Activated CD4-positive, CD25-positive, alpha-beta regulatory T cell treated with anti-CD3 and anti-CD28 coated beads, Interleukin-2, amount 50 U/mL, for 72 hours (primary cell): ENCODE measurements at places on chromosomes 6 and 20.

DNA sequence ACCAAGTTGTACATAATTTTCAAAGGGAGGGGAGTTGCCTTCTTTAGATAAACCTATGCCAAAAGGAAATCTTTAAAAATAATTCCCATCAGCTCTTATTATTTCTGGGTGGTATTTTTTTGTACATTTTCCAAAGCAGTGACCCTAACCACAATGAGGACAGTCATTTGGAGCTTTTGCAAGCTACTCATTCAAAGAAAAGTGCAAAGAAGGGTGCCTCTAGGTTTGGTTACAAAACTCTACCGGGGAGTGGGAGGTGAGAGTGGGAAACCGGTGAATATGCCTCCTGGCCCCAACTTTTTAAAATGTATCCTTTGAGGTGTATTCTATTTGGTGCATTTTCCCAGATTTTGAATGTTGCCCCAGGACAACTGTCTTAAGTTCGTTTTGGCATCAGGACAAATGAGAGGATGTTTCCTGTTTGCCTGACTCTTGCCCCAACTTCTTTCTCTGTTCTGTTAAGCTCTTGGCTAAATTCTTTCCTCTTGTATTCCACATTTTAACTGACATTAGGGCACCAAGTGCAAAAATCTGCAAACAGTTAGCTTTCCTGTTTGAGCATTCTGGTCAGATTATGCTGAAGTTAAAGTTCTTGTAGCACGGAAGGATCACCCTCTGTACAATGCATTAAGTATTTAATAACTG is 78.9 kb downstream of the SLX4IP start:
- no peak for DNase-seq

- DNase-seq, result no peak
Measured at GRCh38 chr6:136843210-136843609, 20.8 kb downstream of the PEX7 start.

DNA sequence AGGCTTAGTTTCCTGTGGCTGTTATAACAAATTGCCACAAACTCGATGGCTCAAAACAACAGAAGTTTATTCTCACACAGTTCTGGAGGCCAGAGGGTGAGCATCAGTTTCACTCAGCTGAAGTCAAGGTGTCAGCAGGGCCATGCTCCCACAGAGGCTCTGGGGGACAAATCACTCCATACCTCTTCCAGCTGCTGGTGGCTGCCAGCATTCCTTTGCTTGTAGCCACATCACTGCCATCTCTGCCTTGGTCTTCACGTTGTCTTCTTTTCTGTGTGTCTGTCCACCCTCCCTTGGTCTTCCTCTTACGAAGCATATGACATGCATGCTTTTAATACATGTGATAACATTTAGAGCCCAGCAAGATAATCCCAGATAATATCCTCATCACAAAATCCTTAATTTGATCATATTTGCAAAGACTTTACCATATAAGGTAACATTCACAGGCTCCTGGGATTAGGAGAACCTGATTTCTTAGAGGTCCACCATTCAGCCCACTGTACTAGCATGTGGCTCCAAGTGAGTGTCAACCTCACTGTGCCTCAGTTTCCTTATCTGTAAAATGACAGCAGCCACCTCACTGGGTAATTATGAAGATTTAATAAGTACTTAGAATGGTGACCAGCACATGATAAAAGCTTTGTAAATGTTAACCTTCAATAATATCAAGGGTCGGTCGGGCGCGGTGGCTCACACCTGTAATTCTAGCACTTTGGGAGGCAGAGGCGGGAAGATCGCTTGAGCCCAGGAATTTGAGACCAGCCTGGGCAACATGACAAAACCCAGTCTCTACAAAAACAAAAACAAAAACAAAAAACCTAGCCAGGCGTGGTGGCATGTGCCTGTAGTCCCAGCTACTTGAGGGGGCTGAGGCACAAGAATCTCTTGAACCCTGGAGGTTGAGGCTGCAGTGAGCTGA is 14.7 kb upstream of the PTGIS start:
- DNase-seq, result no peak

DNA sequence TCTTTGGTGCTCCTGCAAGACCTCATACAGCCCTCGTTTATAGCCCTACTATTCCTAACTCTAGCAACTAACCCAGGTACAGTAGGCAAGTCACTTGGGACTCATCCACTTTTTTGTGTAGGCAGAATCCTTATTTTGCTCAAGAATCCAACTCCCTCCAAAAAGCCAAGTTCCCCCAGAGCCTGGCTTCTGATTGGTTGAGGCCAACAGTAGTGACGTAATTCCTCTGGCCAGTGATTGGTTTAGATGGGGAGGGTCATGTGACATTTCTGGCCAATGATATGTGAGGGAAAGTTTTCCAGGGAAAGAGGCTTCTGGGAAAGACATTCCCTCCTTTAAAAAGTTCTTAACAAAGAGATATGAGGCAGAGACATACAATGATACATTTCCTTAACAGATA is 32.1 kb downstream of the KIAA1755 start:
- DNase-seq, result no peak

DNA sequence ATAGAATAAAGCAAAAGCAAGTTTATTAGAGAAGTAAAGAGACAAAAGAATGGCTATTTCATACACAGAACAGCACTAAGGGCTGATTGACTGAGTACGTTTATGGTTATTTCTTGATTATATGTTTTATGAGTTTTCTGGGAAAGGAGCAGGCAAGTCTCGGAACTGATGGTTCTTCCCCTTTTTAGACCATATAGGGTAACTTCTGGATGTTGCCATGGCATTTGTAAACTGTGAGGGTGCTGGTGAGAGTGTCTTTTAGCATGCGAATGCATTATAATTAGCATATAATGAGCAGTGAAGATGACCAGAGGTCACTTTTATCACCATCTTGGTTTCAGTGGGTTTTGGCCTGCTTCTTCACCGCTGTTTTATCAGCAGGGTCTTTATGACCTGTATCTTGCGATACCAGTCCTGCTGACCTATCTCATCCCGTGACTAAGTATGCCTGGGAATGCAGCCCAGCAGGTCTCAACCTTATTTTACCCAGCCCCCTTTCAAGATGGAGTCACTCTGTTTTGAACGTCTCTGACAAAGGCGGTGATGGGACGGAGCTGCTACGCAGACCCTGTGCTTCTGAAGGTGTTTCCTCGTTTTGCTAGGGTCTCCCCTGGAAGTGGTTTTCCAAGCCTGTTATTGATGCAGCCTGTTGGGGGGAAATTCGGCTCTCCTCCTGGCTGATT is 45.4 kb upstream of the BMP6 start:
- DNase-seq, result no peak

- no peak for DNase-seq
Measured at GRCh38 chr20:53943522-53944291, 126.7 kb downstream of the BCAS1 start.

DNA sequence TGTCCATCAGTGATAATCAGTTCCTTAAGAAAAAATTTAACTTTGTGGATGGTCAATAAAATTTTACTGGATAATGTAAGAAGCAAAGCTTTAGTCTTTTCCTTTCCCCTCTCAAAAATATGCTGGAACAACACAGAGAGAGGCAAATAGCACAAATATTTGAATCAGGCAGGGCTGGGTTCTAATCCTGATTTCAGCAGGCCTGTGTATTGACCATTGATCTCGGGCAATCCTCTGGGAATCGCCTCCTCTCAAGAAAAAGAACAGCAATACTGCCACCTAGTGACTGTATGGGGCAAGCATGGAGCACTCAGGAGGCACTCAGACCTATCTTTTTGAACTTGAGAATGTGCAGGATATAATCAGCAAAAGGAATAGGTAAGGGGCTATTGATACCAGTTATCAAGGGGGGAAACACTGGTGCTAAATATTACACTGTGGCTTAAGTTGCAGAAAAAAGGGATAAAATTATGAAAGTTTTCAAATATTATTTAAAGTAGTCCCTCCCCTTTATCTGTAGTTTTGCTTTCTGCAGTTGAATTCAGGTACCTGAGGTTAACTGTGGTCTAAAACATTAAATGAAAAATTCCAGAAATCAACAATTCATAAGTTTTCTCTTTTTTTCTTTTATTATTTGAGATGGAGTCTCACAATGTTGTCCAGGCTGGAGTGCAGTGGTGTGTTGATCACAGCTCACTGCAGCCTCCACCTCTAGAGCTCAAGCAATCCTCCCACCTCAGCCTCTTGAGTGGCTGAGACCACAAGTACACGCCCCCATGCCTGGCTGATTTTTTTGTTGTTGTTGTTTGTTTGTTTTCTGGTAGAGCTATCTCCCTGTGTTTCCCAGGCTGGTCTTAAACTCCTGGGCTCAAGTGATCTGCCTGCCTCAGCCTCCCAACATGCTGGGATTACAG is 91.8 kb upstream of the NHSL1 start:
- no peak for DNase-seq

DNA sequence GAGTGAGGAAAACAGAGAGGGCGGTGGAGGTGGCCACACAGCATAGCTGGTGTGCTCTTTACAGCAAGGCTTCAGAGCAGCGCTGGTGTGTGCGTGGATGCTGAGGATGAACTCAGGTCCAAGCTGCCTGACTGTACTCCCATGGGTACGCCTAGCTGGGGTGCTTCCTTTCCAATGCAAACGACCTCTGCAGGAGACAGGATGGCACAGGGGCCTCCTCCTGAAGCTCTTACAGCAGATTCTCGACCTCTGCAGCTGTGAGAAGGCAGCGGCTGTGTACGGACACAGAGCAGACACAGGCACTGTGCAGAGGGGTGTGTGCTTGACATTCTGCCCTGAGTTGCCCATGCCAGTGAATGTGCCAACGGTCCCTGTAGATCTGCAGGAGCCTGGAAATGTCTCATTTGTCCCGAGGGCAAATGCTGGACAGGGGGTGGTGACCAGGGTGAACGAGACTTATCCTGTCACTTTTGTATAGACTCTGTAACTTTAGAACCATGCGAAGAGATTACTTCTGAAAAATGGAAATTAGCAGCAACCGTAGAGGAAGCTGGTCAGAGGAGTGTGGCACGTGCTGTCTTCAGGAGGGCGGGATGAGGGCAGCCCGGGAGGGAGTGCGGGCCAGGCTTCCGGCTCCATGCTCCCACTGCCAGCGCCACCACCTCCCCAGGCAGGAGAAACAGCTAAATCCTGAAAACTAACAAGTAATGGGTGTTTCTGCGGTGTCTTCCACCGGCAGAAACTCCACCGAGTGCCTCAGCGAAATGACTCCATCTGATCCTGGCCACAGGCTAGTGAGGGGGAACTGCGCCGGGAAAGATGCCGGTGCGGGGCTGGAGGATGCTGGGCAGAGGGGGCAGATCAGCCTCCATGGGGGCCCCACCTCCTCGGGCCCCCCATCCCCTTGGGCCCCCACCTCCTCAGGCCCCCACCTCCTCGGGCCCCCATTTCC is 120.9 kb upstream of the RPS6KA2 start:
- no peak for DNase-seq

DNA sequence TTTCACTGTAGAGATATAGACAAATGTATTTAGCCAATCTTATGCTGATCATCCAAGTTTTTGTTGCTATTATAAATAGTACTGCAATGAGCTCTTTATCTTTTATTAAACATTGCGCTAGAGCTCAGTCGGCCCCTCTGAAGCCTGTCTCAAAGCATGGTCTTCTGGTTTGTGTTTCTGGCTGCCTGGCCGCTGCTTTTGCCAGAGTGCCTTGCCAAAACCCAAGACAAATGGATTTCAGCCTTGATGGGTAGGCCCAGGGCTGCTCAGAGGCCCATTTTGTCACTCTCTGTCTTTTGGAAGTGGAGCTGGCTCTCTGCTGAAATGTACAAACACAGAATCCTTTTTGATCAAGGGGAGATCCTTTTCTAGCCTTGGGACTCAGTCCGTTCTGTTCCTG is 102.9 kb upstream of the KCNG1 start:
- no peak for DNase-seq

- no peak for DNase-seq
Measured at GRCh38 chr6:5746053-5746758, 260.5 kb downstream of the NRN1 start.

DNA sequence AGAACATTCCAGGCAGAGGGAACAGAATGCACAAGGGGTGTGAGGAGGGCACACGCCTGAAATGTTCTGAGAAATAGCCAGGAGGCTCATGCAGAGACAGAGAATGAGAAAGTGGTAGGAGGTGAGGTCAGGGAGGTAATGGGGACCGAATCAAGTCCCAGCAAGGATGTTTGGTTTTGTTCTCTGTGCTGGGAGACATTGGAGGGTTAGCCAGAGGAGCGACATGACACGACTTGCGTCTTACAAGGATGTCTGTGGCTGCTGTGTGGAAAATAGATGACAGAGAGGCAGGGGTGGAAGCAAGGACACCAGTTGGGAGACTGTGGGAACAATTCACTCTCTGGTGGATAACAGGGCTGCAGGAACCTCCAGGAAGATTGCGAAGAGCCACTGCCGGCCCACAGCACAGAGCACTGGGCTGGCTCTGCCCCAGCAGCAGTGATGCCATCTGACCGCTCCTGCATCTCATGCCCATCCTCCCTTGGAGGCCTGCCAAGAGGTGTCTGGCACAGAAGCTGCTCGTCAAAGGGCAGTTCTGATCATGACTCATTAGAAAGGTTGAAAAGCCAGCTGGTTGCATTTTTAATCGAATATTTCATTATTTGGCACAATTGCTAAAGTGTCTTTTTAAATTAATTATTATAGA is 57.7 kb upstream of the CD83 start:
- no peak for DNase-seq

DNA sequence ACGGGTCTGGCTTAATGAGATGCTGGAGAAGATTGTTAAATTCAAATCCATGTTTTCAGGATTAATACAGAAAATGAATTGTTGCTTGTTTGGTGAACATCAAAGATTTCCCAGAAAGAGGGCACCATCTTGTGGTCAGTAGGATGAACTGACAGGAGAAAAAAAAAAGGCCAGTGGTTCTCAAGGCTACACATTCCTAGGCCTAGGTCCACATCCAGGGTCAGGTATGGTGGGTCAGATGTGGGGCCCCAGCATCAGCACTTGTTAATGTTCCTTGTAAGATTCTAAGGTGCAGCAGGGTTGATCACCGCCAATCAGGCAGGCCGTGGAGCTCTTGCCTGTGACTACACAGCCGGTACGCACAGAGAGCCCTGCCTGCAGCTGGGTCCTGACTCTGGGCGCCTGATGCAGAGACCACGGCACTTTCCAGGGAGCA is 34.0 kb upstream of the FOXO3 start:
- DNase-seq, result no peak

DNA sequence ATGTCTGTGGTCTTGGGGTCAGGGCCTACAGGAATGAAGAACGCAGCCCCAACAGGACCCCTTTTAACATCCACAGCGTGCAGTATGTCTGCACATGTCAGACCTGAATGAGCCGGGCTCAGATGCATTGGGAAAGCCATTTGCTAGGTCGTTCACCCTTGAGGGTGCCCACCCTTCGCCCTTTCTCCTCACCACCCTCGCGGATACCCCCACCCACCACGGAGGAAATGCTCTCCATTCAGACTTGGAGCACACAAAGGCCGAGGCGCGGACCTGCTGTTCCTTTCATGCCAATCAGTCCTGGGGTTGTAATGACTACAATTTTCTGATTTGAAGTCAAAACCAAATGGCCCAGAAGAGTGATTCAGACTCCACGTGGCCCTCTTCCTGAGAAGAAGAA is 62.7 kb downstream of the EDN3 start:
- DNase-seq, result no peak
